Glutamatergic neuron (in vitro differentiated cells): ENCODE measurements at places on chromosomes 3 and 15.

DNA sequence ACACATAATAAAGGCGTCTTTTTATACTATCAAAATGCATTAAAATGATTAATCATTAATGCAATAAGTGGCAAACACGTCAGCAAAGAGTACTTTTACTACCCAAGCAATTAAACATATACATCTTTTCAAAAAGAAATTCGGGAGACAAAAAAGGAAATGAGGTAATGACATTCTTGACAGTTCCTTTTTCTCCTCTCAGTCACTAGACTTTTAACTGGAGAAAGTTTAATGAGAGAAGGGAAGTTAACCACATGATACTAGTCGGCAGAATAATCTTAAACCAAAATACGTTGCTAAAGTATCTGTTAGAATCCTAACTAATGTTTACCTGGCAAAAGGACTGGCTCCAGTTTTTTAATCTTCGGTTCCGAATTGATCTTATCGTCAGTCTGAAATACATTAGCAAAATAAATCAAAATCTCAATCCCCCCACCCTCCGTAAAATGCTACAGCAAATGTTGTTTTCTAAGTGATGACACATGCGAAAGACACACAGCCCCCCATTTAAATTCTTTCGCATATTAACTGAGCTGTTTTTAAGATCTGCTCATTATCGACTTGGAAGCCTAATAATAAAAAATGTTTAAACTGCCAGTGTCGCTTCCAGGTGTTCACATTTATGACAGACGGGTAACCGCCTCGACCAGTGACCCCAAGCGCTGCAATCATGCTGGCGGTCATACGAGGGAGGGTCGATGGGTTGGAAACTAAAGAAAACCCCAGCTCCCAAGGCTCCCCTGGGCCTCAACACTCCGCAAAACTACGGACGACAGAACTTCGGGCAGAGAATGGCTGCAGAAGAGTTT, 778 bp downstream of the MTMR10 start:
- no peak for DNase-seq

- no peak for DNase-seq
These were observed 2.6 kb downstream of the ITIH4 start for GRCh38 chr3:52827866-52828376.

DNA sequence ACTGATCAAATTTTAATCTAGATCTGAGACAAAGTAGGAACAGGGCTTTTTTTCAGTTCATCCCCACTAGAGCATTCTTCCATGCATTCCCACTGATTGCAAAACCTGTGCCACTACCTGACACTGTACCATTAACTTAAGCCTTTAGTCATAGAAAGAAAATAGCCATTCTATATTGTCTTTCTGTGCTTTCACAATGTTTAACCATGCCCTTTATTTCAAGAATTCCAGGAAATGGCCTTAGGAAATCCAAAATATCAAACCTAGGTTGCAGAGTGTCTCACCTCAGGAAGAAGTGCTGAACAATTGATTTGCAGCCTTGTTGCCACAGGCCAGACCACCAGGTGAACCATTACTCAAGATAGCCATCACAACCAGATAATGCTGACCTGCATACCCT, 56.2 kb upstream of the TGFBR2 start:
- DNase-seq: no peak

GRCh38 chr3:58497097-58497496, 5.2 kb downstream of the KCTD6 start:
- DNase-seq: no peak

- peak; percentile 21 for DNase-seq
These were observed 777 bp downstream of the GPR160 start for GRCh38 chr3:170038434-170039110.

DNA sequence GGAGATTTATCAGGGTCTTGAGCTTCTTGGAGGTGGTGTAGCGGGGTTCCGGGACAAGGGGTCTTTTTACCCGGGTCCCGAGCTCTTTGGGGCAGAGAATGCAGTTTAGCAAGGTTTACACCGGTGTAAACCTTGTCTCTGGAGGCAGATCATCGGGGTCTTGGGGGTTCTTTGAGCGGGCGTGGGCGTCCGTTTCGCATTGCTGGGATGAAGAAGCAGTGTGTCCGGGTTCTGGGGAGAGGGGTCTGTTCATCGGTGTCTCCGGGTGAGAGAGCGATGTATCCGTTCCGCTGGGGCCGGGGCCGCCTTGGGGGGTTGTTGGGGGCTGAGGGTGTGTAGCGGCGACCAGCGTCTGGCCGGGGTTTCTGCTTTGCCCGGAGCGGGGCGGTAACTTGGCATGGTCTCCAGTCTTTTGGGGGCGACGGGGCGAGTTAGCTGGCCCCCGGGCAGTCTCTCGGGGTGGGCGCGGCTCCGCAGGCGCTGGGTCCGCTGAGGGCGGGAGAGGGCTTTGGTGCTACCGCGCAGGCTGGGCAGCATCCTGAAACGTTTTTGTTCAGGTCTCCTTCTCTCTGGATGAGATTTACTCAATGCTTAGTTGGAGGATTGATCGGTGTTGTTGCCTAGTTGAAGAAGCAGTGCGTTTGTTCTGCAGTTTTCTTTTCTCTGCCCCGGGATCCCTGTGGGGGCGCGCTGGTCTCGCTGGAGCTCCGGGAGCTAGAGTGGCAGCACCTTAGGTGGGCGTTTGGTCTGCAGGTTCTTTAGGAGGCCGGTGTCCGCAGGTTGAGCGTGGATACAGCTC, 843 bp downstream of the GLCE start:
- peak; percentile 50 for DNase-seq

- DNase-seq: no peak
These were observed 277.1 kb downstream of the SUCLG2 start for GRCh38 chr3:67377299-67377698.

- DNase-seq: no peak
These were observed 910.6 kb downstream of the NTRK3 start for GRCh38 chr15:87345961-87346360.

DNA sequence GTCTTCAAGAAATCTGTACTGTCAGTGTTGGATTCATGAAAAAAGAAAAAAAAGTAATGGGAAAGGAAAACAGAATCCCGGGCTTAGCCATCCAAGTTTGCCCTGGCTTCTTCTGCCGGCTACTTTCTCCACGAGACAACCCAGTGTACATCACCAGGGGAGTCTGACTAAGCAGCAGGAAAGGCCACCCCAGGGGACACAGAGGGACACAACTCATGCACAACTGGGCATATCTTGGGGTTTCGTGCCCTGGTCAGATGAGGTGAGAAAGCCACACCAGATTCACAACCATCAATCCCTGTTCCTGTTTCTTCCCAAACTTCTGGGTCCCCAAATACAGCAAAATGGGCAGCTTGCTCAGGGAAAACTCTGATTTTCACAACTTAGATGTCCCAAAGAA, 33.2 kb downstream of the ADAMTS17 start:
- DNase-seq: no peak

- DNase-seq: no peak
These were observed 45.7 kb upstream of the MCTP2 start for GRCh38 chr15:94185547-94186236.

DNA sequence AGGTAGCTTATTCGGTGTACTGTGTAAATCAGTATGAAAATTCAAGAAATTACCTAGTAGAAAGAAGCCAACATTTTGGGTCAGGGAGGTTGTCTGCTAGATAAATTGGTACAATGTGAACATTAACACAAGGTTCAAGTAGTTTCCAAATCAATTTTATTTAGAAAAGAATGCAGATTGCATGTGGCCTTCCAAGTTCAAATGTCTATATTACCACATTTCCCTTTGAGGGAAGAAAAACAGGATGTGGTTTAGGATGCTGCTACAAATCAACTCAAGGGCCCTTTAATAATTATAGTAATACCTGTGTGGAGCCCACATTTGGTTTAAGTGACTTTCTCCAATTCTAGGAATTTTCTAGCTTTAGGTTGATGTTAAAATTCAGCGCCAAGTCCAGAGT, 57.5 kb downstream of the CADPS start:
- DNase-seq: no peak

- no peak for DNase-seq
These were observed 210.6 kb upstream of the ZPLD1 start for GRCh38 chr3:102224171-102224570.

DNA sequence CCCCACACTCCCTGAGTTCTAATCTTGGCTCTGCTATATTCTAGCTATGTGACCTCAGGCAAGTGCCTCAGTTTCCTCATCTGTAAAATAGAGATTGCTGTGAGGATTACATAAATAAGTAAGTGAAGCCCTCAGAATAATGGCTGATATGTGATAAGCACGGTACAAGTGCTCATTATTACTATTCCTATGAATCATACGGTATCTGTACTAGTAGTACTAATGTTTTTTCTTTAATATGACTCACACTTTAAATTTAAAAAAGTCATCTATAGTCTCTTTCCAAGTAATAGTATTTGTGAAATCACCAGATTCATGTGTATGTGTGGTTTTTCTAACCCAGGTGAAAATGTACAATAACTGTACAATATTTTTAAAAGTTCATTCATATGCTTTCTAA, 58.7 kb downstream of the CLDN11 start:
- DNase-seq: no peak

- no peak for DNase-seq
These were observed 104.0 kb downstream of the NR1I2 start for GRCh38 chr3:119885746-119886530.

GRCh38 chr3:18630295-18630694, 205.2 kb upstream of the SATB1 start:
- DNase-seq: no peak

DNA sequence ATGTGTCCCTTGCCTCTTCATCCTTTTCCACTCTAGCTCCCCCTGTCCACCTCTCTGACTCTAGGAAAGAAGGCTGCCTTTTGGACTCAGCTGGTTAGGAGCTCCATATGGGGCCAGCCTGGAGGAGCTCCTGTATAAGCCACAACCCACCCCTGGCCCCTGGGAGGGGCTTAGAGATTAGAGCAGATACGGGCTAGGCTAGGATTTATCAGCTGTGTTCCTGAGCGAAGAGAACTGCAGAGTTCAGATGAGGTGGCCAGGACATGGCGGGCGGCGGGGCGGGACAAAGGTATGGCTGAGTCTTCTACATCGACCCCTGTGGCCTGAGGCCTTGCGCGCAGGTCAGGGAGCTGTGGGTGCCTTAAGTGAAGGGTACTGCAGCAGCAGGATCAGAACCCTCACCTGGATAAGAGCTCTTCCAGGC, 7.9 kb downstream of the NBEAL2 start:
- no peak for DNase-seq

DNA sequence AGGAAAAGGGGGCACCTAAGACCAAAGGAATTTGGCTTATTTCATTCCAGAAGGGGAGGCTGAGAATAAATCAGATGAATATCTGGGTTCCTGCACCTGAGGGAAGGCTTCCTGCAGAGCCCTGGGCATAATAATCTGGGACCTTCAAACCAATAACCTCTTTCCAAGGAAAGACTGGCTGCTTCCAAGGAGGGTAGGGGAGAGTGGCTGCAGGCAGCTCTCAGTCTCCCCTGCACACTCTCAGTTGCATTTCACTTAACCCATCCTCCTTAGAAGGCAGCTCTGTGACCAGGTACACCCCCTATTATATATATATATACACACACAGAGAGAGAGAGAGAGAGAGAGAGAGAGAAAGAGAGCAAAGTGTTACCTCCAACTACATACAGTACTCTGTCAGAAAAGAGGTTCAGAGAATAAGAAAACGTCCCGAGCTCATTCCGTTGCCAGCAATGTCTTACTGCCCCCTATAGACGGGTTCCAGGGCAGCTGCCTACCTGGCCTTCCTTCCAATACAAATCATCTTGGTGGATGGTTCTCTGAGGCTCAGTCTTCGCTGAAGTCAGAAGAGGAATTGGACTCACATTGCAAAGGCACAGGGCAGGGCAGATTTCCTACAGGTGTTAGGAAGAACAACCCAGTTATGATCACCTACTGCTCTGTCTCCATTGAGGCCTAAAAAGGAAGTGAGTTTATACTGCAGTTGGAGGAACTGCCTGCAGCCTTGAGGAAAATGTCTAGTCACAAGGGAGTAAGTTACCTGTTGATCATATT, 26.1 kb downstream of the CAPN3 start:
- DNase-seq: peak; percentile 62

DNA sequence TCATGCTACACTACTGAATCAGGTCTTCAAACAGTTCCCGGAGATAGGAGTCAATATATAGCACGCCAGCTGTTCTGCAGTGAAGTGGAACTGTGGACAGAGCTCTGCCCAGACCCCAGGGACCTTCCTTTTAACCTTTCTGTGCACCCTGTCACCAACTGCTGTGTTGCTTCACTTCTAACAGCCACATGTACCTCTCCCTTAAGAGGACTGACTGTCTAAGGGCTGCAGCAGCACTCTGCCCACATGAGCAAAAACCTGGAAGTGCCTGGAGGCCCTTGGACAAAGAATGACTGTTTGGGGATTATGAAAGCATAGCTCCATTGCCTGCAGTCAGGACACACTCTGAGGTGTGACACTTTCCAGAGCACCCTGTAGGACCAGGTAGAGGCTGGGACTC, 88.3 kb upstream of the CTNNB1 start:
- no peak for DNase-seq

DNA sequence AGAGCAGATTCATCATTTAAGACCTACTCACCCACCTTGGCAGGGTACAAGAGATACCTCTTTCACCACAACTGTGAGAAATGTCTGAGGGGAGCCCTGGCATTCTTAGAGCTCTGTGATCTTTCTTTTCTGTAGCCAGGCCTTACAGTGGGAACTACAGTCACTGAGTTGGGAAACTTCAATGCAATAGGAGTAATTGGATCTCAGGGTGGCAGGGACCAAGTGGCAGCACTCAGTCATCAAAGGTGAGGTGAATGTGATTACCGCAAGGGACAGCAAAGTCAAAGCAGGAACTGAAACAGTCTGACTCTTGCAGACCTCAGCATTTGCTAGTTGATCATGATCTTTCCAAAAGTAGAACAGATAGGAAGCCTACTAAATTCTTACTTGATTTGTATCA, 7.2 kb upstream of the MCF2L2 start:
- DNase-seq: no peak

DNA sequence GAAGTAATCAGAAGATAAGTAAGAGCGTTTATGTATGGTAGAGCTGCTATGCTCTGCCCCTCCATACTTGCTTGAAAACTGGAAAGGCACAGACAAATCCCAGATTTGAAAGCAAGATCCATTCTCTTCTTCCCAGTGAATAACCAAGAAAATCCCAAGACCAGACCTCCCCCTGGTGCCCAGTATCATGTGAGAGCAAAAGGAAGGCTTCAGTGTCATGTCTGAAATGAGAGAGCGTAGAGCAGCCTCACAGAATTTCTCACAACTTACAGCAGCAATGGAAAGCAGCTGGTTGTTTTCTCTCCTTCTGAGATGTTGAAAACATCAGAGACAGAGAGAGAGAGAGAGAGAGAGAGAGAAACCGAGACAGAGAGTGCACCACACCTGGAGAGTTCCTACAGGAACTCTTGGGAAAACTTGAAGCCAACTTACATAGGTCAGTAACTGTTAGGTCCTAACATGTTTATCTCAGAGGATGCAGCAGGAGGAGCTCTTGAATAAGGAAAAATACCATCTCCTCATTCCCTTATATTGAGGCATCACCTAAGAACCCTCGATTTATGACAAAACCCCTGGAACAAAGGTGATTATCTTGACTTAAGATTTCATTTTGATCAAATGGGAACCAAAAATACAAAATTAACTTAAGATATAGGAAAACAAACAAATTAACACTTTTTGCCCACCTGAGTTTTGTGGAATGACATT, 273.3 kb downstream of the NSUN3 start:
- no peak for DNase-seq

GRCh38 chr3:31613177-31613576, 80.5 kb downstream of the STT3B start:
- DNase-seq: no peak

GRCh38 chr3:132354916-132355702, 37.9 kb downstream of the ACP3 start:
- no peak for DNase-seq
